ENCODE measurements at places on chromosomes 13 and 19. TPM values are rescaled to one million over a fixed set of nuclear protein-coding genes. Genes with fewer than 3 reads are reported as not detected.

Gene C1QTNF9B
- not detected for total RNA-seq

Gene KL
- not detected for total RNA-seq

Gene SERP2
- total RNA-seq: 1.4 TPM

Gene CDC42EP5
- 7.8 TPM for total RNA-seq

Gene CEACAM7
- total RNA-seq: not detected

Gene KLK14
- not detected for total RNA-seq

Gene ATP8B3
- 0.89 TPM for total RNA-seq

Gene KLK15
- total RNA-seq: not detected

Gene ZNF226
- 16.3 TPM for total RNA-seq

Gene ATXN8OS
- total RNA-seq: not detected

Gene ZNF83
- total RNA-seq: 65.3 TPM

Gene CABP5
- not detected for total RNA-seq

Gene LILRA1
- total RNA-seq: not detected

Gene ZNF556
- total RNA-seq: not detected

Gene SIGLEC9
- total RNA-seq: not detected

Gene TMEM86B
- 0.59 TPM for total RNA-seq

Gene TMEM238
- total RNA-seq: 0.32 TPM

Gene DACT3
- 2.2 TPM for total RNA-seq

Gene OSCAR
- 0.78 TPM for total RNA-seq

Gene ERVV-1
- total RNA-seq: 0.14 TPM

Gene MBD3L2
- not detected for total RNA-seq

Gene LMTK3
- total RNA-seq: 2.1 TPM

Gene MAMSTR
- total RNA-seq: 0.55 TPM

Gene ADGRE3
- total RNA-seq: not detected

Gene UGGT2
- total RNA-seq: 98.9 TPM

Gene CD177
- total RNA-seq: not detected

Gene ZNF8
- total RNA-seq: 4.2 TPM

Gene ZNF525
- 8.5 TPM for total RNA-seq

Gene SULT2A1
- total RNA-seq: not detected

Gene SYCN
- not detected for total RNA-seq

Gene ERICH6B
- not detected for total RNA-seq

Gene ATP4B
- not detected for total RNA-seq

Gene IGFL1
- not detected for total RNA-seq

Measured in smooth muscle cell of the umbilical artery (primary cell).